ENCODE measurements at places on chromosomes 7 and 10. TPM values are rescaled to one million over a fixed set of nuclear protein-coding genes. Genes with fewer than 3 reads are reported as not detected.

GRCh38 chr7:139080905-139081304, 28.6 kb downstream of the ZC3HAV1 start:
- H3K27ac ChIP-seq, result no peak overlapping the region
- H3K36me3 ChIP-seq, result peaks cover 91% of the 10 kb centered on the region
- no peak for DNase-seq
- no peak overlapping the region for H3K4me3 ChIP-seq
- H3K4me1 ChIP-seq, result no peaks in the 10 kb centered on the region

Gene LEP
- total RNA-seq, result not detected

GRCh38 chr7:42869131-42870020, 42.5 kb downstream of the C7orf25 start:
- H3K4me1 ChIP-seq, result peaks cover 20% of the 10 kb centered on the region
- peaks cover 5% of the 10 kb centered on the region for H3K36me3 ChIP-seq
- H3K27me3 ChIP-seq, result no peaks in the 10 kb centered on the region
- DNase-seq, result peak; percentile 43
- H3K27ac ChIP-seq, result no peak overlapping the region

DNA sequence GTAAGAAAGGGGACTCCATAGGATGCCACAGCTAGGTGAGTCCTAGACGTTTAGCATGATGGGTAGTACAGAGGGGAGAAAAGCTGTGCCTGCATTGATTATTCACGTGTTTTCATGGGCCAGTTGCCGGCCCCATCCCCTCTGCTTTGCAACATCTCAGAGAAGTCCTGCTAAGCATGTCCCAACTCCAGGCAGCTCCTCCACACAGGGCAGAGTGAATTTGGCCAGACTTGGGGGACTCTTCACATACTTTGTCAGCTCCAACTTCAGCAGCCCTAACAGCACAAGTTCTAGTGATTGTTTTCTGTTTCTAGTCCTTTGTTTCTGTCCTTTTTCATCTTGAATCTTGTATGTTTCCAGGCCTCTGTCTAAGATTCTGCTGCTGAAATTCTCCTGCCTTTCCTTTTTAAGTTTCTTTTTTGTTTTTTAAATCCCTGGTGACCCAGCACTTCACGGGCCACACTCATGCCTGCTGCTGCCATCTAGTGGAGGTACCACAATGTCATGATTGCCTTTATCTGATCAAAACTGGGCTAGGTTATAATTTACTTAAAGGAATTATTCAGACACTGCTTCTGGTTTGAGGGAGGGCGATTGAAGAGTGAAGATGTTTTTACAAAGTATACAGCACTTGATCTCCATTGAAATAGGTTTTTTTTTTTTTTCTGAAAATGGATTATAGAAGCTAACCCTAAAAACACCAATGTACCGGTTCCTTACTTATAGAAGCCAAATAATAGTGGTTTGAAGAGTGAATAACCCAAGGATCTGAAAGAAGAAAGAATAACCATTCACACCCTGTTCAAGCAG, 276.9 kb downstream of the CSTF2T start:
- no peaks in the 10 kb centered on the region for H3K4me1 ChIP-seq
- H3K4me3 ChIP-seq, result no peak overlapping the region
- no peak overlapping the region for H3K27ac ChIP-seq
- peak; percentile 60 for DNase-seq
- H3K27me3 ChIP-seq, result peaks cover 61% of the 10 kb centered on the region

GRCh38 chr7:1169409-1170368, 9.7 kb upstream of the ZFAND2A start:
- H3K27me3 ChIP-seq, result no peaks in the 10 kb centered on the region
- H3K36me3 ChIP-seq, result peaks cover 5% of the 10 kb centered on the region
- H3K4me1 ChIP-seq, result no peaks in the 10 kb centered on the region
- H3K27ac ChIP-seq, result no peak overlapping the region
- peak; percentile 56 for DNase-seq
- H3K4me3 ChIP-seq, result peak overlapping the region; percentile 75

DNA sequence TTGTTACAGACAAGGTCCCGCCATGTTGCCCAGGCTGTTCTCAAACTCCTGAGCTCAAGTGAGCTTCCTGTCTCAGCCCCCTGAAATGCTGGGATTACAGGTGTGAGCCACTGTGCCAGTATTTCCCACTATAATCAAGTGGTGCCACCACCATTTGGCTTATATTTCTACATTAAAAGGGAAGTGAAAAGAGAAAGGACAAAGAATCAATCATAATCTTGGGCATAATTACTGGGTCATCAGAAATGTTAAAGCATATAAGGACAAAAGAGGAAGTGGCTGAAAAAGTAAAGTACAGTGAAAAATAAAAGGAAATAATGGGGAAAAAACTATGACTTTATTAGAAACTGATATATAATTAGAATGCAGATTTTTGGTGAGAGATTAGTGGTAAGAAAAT, 25.7 kb upstream of the ENTPD1 start:
- no peaks in the 10 kb centered on the region for H3K4me1 ChIP-seq
- no peaks in the 10 kb centered on the region for H3K36me3 ChIP-seq
- peaks cover 11% of the 10 kb centered on the region for H3K27me3 ChIP-seq
- H3K27ac ChIP-seq, result no peak overlapping the region
- DNase-seq, result no peak

DNA sequence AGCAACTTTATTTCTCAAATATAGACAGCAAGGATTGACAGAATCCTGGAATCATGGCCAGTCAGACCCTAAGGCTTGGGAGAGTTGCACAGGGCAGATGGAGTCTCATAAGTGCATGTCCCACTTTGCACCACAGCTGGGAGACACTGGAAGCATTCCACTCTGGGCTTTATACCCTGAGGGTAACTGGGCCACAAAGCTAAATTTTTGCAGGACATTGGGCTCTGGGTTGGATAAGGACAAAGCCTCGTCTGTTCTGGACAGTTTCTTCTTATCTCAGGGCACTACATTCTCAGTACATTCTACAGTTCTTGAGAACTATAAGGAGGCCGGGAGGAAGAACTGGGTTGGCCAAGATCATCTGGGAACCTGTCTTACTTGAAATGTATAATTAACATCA, 158.3 kb upstream of the IGFBP3 start:
- no peak overlapping the region for H3K27ac ChIP-seq
- H3K4me1 ChIP-seq, result peaks cover 12% of the 10 kb centered on the region
- H3K4me3 ChIP-seq, result no peak overlapping the region
- no peak for DNase-seq
- no peaks in the 10 kb centered on the region for H3K27me3 ChIP-seq

- H3K36me3 ChIP-seq, result peaks cover 10% of the 10 kb centered on the region
- H3K27ac ChIP-seq, result no peak overlapping the region
- peaks cover 21% of the 10 kb centered on the region for H3K4me1 ChIP-seq
- H3K27me3 ChIP-seq, result no peaks in the 10 kb centered on the region
- DNase-seq, result no peak
Measured at GRCh38 chr7:121393005-121393366, 3.1 kb downstream of the FAM3C start.

Gene PLAU
- total RNA-seq, result 17.3 TPM

- H3K4me3 ChIP-seq, result no peak overlapping the region
- no peaks in the 10 kb centered on the region for H3K4me1 ChIP-seq
- no peaks in the 10 kb centered on the region for H3K36me3 ChIP-seq
- H3K27ac ChIP-seq, result no peak overlapping the region
- no peak for DNase-seq
Measured at GRCh38 chr10:51047857-51048256, 26.4 kb upstream of the PRKG1 start.

GRCh38 chr7:28155019-28155660, 25.5 kb downstream of the JAZF1 start:
- peak overlapping the region; percentile 28 for H3K27ac ChIP-seq
- no peaks in the 10 kb centered on the region for H3K36me3 ChIP-seq
- no peak overlapping the region for H3K4me3 ChIP-seq
- H3K27me3 ChIP-seq, result no peaks in the 10 kb centered on the region
- H3K4me1 ChIP-seq, result peaks cover 45% of the 10 kb centered on the region

DNA sequence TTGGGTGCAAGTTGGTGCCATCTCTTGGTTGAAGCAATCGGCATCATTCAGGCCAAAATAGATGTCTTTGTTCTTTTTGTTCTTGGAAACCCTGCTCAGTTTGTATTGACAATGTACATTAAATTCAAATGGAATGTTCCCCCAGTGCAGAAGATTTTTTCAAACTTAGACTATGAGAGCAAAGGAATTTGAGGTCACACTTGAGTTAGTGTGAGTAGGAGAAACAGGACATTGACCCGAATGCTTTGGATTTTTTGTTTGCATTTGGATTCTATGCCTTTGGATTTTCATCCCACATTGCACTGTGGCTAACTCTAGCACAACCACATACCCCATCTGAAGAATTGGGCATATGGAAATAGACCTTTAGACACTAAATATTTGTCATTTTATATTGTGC, 480.0 kb downstream of the GALNT17 start:
- no peak for DNase-seq
- peaks cover 7% of the 10 kb centered on the region for H3K4me1 ChIP-seq
- no peaks in the 10 kb centered on the region for H3K27me3 ChIP-seq
- H3K36me3 ChIP-seq, result no peaks in the 10 kb centered on the region
- H3K27ac ChIP-seq, result no peak overlapping the region
- H3K4me3 ChIP-seq, result no peak overlapping the region

Gene HOXA3
- 8.2 TPM for total RNA-seq

Gene GDF10
- not detected for total RNA-seq

GRCh38 chr10:31011665-31012022, 20.0 kb downstream of the ZNF438 start:
- H3K4me3 ChIP-seq, result no peak overlapping the region
- no peak overlapping the region for H3K27ac ChIP-seq
- H3K4me1 ChIP-seq, result peaks cover 17% of the 10 kb centered on the region

GRCh38 chr7:27501001-27501400, 161.7 kb downstream of the HIBADH start:
- H3K27me3 ChIP-seq, result no peaks in the 10 kb centered on the region
- DNase-seq, result no peak

GRCh38 chr7:36916619-36917018, 192.3 kb upstream of the AOAH start:
- no peaks in the 10 kb centered on the region for H3K36me3 ChIP-seq
- peaks cover 5% of the 10 kb centered on the region for H3K4me1 ChIP-seq
- no peak overlapping the region for H3K27ac ChIP-seq
- H3K4me3 ChIP-seq, result no peak overlapping the region
- no peak for DNase-seq

DNA sequence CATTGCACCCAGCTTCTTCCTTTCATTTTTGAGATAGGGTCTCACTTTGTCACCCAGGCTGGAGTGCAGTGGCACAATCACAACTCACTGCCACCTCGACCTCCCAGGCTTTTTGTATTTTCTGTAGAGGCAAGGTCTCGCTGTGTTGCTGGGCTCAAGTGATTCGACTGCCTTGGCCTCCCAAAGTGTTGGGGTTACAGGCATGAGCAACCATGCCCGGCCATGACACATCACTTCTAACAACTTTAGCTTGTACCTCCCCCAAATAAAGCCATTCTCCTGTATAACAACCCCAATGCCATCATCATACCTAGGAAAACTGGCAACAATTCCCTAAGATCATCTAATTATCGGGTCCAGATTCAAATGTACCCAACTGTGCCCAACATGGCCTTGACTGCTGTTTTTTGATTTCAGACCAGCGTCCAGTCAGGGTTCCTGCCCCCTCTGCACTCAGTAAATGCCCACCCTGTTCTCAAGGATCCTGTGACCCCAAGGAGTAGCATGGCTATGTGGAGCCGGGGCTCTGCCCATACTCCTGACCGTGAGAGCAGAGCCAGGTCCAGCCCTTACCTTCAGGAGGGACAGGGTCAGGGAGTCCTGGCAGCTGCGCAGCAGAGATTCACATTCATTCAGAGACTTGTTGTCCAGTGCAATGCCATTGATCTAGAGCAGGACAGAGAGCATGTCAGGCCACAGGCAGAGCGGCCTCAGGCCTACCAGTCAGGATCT, 102.6 kb downstream of the DLG5 start:
- peaks cover 100% of the 10 kb centered on the region for H3K36me3 ChIP-seq
- no peak for DNase-seq
- peak overlapping the region; percentile 74 for H3K27ac ChIP-seq
- no peaks in the 10 kb centered on the region for H3K27me3 ChIP-seq
- H3K4me3 ChIP-seq, result no peak overlapping the region

Gene SLC26A5
- not detected for total RNA-seq

GRCh38 chr10:125141860-125142484, 18.4 kb downstream of the CTBP2 start:
- no peak for DNase-seq
- no peaks in the 10 kb centered on the region for H3K27me3 ChIP-seq
- H3K4me3 ChIP-seq, result no peak overlapping the region
- H3K4me1 ChIP-seq, result peaks cover 21% of the 10 kb centered on the region
- peaks cover 25% of the 10 kb centered on the region for H3K36me3 ChIP-seq

DNA sequence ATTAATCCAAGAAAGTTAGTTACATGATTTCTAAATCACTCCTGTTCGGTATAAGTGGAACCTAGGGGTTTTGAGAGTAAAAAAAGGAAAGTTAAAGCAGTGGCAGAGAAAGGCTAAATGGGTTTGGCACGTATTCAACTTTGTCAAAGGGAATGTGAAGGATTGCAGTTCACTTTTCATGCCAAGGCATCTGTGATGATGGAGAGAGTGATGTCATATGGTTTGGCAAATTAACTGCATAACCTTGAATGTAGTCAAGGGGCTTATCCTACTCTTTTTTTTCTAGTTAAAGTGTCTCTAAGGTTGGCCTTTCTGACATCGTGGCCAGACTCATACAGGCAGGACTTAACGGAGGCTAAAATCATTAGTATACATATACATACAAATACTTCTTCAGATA, 277.8 kb downstream of the EXOC4 start:
- H3K27me3 ChIP-seq, result no peaks in the 10 kb centered on the region
- peaks cover 7% of the 10 kb centered on the region for H3K4me1 ChIP-seq
- DNase-seq, result peak; percentile 36
- H3K36me3 ChIP-seq, result no peaks in the 10 kb centered on the region
- H3K4me3 ChIP-seq, result no peak overlapping the region

DNA sequence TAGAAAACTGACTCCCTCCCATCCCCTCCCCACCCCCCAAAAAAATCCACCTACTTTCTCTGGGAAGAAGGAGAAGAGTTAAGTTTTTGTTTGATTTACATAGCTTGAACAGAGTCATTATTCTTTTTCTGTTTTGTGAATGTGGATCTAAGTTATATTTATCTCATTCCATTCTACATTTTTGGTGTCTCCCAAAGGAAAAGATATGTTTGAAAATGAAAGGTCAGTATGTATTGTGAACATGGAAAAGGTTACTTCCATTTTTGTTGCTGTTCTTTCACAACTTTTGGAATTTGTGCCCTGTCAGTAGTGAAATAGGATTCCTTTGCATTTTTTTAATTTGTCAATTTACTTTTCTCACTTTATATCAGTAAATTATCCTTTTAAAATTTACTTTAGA, 547.9 kb downstream of the SUGCT start:
- no peaks in the 10 kb centered on the region for H3K36me3 ChIP-seq
- no peak for DNase-seq
- H3K27me3 ChIP-seq, result no peaks in the 10 kb centered on the region
- H3K27ac ChIP-seq, result no peak overlapping the region
- H3K4me1 ChIP-seq, result no peaks in the 10 kb centered on the region

DNA sequence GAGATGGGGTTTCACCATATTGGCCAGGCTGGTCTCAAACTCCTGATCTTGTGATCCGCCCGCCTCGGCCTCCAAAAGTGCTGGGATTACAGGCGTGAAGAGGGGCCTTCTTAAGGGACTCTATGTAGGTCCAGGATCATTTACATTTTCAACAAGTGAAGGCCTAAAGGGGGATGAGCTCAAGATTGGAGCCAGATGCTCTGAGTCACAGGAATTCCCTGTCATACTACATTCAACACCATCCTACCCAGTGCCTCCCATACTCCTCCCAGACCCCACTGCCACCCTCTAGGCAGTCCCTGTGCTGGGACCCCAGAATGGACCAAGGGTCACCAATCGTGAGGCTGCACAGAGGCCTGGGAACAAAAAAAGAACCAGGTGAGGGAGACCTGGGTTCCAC, 29.9 kb downstream of the CYTH3 start:
- no peaks in the 10 kb centered on the region for H3K36me3 ChIP-seq
- no peak for DNase-seq
- no peak overlapping the region for H3K27ac ChIP-seq
- H3K4me3 ChIP-seq, result no peak overlapping the region

Data from MCF 10A (cell line).